ENCODE measurements at places on chromosomes 7 and 10. TPM values are rescaled to one million over a fixed set of nuclear protein-coding genes. Genes with fewer than 3 reads are reported as not detected.

OR2AE1 gene
- not detected for total RNA-seq

HOXA3 gene
- total RNA-seq: 3.0 TPM

LIPF gene
- total RNA-seq: not detected

ANKRD61 gene
- total RNA-seq: under 0.01 TPM

C10orf105 gene
- total RNA-seq: not detected

C1QL3 gene
- total RNA-seq: 0.76 TPM

NCF1 gene
- under 0.01 TPM for total RNA-seq

ST8SIA6 gene
- 0.25 TPM for total RNA-seq

MNX1 gene
- total RNA-seq: under 0.01 TPM

SEC24C gene
- 48.4 TPM for total RNA-seq

NHLRC2 gene
- total RNA-seq: 13.7 TPM

NACAD gene
- 0.39 TPM for total RNA-seq

HTR5A gene
- total RNA-seq: not detected

C10orf53 gene
- total RNA-seq: not detected

NT5C3A gene
- total RNA-seq: 18.2 TPM

RAMP3 gene
- total RNA-seq: 32.3 TPM

NUTM2D gene
- total RNA-seq: 0.77 TPM

TMUB1 gene
- 14.8 TPM for total RNA-seq

PILRA gene
- total RNA-seq: not detected

GFRA1 gene
- total RNA-seq: 12.0 TPM

OR2A5 gene
- total RNA-seq: not detected

OR6B1 gene
- not detected for total RNA-seq

MBL2 gene
- total RNA-seq: not detected

H2BK1 gene
- total RNA-seq: not detected

PIP gene
- total RNA-seq: not detected

CALHM3 gene
- total RNA-seq: not detected

PDK4 gene
- total RNA-seq: 219 TPM

HSPA14 gene
- total RNA-seq: 8.3 TPM

Data from dermis microvascular lymphatic vessel endothelial cell (primary cell).